ENCODE measurements at places on chromosomes 13 and 19.

DNA sequence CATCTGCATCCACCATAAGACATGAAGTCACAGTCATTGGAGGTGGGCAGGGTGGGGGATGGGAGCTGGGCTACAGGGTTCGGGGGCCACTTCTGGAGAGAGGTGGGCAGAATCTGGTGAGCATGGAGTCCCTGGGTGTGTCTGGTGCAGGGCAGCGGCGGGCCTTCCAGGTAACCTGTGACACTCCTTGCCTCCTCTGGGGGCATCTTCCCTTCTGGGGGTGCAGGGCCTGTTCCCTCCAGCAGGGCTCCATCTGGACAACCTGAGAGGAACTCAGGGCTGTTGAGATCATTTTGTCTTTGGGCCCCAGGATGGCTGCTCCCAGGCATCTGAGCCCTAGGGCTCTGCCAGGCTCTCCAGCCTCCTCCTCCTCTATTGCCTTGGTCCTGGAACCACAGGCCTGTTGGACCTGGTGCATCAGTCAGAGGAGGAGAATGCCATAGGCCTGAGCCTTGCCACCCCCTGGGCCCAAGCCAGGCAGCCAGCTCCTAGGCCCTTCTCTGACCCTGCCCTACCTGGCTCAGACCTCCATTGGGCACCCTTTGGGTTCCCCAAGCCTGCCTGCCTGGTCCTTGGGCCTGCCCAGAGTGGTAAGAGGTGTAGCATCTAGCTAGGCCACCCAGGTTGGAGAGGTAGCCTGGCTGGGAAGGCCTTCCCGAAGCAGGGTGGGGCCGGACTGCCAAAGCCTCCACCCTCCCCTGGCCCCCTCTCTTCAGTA lies 13.4 kb downstream of the LYL1 start:
- peak; percentile 31 for DNase-seq

- peak; percentile 43 for DNase-seq
Measured at GRCh38 chr13:96822895-96823294, 171.4 kb downstream of the OXGR1 start.

DNA sequence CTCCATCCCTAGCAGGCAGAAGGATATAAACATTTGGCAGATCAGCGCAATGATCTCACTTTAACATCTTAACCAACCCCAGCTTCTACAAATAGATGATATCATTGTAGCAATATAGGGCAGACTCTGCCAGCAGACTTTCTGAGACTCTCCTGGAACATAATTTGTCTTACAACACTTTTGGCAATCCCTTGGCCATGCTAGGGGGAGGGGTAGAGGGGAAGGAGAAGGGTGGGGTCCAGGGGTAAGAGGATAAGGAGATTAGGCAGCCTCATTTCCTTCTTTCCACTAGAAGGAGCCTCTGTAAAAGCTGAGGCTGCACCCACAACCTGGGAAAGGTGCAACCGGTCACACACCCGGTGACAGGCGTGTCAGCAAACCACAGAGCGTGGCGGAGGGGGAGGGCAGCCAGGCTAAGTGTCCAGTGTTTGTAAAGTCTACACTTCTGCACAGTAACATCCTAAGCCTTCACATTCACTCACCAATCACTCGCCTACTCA lies 8.7 kb upstream of the UBAC2 start:
- peak; percentile 9 for DNase-seq

DNA sequence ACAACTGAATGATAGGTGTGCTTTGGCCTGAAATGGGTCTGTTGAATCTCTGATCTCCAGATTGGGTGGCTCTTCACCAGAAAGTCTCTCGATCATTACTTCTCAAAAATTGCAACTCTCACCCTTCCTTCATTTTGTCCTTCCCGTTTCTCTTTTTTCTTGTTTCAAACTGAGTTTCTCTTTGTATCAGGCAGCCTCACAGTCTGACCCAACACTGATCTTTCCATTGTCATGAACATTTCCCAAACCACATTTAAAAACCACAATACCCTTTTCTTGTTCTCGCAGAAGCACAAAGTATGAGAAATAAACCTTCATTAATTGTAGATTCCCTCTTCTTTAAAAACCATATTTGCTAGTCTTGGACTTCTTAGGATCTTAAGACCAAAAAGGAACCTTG lies 33.6 kb upstream of the HMGB1 start:
- no peak for DNase-seq

DNA sequence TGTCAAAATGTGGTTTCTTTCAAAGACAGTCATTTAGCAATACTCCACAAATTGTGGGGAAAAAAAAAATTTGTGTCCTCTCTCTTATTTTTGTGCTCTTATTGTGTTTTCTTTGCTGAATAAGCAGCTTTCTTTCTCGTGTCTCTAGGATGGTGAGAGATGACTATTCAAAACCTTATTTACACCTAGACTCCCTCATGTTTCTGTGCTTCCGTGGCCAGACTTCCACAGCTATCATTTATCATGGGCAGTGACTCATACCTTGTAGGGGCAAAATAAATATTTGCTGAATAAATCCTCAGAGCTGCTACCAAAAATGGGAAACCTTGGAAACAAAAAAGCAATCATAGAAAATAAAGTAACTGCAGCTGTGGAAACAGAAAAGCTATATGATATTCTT lies 204.9 kb upstream of the MIR17HG start:
- peak; percentile 91 for DNase-seq

DNA sequence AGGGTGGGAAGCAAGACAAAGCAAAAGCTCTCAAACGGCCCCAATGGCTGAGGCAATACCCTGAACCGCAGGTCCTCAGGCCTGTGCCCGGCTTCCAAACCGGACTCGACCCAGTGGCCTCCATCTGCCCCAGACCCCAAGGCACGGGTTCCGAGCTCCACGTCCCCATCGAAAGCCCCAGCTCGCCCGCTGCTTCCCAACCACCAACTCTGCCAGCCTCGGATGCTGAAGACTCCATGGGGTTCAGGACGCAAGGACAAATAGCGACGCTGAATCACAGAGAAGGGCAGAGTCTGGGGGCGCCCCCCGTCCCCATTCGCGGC lies 559 bp downstream of the POLR2E start:
- no peak for DNase-seq
